Suppressor macrophage treated with lipopolysaccharide for 4 hours (primary cell): ENCODE measurements at places on chromosomes 4 and X.

GRCh38 chr4:38313175-38313574 is 350.8 kb upstream of the KLF3 start:
- no peak for DNase-seq

DNA sequence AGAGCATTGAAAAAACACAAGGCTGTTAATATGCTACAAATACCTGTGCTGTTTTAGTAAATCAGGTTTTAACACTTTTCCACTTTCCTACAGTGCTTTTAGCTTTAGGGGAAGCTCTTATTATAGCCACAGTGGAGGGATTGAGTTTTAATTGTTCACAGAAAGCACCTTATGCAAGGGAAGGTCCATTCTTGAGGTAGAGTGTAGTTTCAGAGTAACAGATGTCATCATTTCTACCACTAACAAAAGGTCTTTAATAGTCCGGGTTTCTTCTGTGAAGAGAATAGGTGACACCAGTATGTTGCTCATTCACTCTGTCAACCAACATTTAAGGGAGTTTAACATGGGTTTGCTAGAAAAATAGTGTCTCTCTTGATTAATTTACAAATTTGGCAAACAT is 104.4 kb downstream of the STIM2 start:
- DNase-seq, result no peak

- DNase-seq, result no peak
Observed at GRCh38 chrX:101265869-101266428, 25.2 kb downstream of the TAF7L start.

DNA sequence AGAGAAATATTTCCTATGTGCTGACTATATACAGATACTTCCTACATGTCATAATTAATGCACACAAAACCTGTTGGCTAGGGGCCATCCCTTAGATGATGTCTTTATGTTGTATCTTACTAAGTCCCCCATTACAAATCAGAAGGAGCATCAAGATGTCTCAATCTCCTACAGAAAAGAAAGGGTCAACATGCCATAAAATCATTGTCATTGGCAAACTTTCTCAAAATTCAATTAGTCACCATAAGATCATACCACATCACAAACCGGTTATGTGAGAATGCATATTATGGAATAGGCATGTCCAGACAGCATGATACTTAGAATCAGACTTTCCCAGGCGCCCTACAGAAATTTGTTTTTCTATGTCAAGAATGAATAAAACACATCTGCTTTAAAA is 175.2 kb upstream of the TET2 start:
- no peak for DNase-seq

DNA sequence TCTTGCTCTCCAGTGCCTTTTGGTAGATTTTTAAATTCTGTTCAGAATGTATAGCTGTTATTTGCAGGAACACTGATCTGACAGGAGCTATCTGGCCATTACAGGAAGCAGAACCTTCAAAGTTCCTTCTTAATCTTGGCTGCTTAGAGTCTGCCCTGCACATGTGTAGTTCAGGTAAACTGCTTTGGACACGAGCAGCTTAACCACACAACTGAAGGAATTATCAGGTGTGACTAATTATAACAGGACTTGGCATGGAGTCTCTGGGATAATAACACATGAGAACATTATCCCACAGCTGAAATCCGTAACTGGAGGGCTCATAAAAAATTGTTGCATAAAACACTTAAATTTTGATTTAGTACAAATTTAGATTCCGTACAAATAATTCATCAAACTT is 11.6 kb upstream of the ING2 start:
- no peak for DNase-seq

GRCh38 chr4:82833696-82834313 is 35.2 kb upstream of the SCD5 start:
- peak; percentile 24 for DNase-seq

DNA sequence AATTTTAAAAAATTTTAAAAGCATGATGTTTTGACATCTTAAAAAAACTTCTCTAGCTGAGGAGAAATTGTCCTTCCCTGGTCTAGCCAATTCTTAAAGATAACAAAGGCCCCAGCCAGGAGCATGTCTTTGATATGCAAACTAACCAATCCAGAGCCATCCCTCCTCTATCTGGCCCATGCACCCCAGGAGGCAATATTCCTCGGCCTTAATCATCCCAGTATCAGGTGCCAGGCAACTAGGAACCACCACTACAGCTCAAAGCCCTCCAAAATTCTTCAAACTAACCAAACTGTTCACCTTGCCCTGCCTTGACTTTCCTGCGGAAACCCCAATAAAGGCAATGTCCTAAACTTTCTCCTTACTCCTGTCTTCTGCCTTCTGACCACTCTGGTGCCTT is 97.8 kb upstream of the USP9X start:
- no peak for DNase-seq

DNA sequence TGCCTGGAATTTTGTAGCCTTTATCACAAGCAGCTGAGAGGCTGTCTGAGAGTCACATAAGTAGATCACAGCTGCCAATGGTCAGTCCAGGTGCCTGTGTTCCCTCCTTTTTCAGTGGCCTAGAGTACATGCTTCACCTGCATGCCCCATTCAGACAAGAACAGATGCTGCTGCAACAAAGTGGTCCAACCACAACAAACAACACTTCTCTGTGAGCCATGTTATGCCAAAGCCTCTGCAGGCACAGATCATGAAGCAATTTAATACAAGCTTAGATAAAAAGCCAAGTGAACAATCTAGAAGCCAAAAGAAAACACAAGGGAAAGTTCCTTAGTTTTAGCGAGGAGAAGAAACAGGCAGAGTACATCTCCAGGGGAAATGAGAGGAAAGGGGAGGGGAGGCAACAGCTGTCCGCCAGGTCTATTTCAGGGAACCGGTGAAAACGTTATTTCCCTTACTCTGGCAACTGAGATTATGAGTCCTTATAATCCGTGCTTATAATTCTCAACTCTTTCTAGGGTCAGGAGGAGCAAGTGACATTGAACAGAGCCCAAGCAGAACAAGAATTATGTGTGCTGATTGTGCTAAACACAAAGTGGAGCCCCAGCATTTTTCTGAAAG is 92.6 kb downstream of the TSPAN5 start:
- no peak for DNase-seq

DNA sequence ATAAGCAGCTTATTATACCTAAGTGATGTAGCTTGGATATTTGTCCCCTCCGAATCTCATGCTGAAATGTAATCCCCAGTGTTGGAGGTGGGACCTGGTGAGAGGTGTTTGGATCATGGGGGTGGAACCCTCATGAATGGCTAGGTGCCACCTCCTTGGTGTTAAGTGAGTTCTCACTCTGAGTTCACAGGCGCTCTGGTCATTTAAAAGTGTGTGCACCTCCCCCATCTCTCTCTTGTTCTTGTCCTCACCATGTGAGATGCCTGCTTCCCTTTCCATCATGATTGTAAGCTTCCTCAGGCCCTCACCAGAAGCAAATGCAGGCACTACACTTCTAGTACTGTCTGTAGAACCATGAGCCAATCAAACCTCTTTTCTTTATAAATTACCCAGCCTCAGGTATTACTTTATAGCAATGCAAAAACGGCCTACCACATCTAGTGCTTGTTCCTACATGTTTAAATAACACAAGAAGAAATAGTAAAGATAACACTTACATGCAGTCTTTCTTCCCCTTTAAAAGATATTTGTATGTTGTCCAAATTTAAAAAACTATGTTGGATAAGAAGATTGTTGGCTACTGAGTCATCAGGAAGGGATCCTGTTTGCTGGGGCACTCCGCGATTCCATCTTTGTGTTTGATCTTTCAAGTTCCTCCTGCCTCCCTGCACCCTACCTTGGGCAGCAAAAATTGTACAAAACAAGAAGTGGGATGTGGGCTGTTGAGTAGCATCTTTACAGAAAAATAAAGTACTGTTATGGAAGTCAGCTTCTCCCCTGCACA is 29.7 kb downstream of the PPP1R2C start:
- no peak for DNase-seq

- no peak for DNase-seq
Observed at GRCh38 chr4:114287079-114287696, 307.7 kb upstream of the ARSJ start.

DNA sequence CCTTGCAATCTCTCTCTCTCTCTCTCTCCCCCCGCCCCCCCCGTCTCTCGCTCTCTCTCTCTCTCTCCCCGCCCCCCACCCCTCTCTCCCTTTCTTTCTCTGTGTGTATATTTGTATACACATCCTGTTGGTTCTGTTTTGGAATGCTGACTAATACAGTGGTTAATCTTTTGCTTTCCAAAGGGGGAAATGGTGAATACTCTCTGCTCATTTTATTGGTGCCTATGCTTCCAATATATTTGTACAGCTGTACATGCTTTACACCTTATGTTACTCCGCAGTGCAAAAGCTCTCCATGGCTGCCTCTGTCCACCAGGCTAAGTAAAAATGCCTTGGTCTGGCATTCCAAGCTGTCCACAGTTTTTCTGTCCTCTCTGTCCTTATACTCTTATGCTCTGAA is 158.8 kb downstream of the RBMX2 start:
- DNase-seq, result no peak

GRCh38 chr4:122847931-122848330 is 21.3 kb downstream of the FGF2 start:
- DNase-seq, result no peak

- DNase-seq, result no peak
Observed at GRCh38 chr4:153137159-153137558, 67.1 kb upstream of the TRIM2 start.

GRCh38 chr4:124459196-124459940 is 253.2 kb downstream of the ANKRD50 start:
- DNase-seq, result no peak

DNA sequence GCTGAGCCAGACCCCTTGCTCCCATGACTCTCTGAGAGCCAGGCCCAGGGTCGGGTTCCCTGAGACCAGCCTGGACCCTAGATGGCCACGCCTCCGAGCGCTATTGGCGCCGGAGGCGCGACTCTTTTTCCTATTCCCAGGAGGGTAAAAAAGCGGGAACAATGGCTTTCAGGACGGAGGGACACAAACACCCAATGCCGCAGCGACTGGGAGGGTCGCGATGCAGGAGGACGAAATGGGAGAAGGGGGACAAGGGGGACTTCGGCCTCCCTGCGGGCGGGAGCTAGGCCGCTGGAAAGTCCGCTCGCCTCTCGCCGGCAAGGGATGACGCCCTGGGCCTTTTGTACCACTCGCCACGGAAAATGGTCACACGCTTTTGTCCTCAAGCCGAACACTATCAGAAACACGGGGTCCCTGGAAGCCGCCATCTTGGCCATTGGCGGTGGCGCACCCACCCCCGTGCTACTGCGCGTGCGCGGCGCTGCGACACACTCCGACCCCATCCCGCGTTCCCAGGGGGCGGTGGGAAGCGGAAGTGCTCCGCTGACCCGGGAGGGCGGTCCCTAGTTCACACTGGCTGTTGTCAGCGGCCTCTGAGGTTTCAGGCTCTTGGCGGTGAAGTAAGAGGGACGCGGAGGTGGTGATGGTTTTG is 98.4 kb downstream of the ZNF674 start:
- peak; percentile 90 for DNase-seq

DNA sequence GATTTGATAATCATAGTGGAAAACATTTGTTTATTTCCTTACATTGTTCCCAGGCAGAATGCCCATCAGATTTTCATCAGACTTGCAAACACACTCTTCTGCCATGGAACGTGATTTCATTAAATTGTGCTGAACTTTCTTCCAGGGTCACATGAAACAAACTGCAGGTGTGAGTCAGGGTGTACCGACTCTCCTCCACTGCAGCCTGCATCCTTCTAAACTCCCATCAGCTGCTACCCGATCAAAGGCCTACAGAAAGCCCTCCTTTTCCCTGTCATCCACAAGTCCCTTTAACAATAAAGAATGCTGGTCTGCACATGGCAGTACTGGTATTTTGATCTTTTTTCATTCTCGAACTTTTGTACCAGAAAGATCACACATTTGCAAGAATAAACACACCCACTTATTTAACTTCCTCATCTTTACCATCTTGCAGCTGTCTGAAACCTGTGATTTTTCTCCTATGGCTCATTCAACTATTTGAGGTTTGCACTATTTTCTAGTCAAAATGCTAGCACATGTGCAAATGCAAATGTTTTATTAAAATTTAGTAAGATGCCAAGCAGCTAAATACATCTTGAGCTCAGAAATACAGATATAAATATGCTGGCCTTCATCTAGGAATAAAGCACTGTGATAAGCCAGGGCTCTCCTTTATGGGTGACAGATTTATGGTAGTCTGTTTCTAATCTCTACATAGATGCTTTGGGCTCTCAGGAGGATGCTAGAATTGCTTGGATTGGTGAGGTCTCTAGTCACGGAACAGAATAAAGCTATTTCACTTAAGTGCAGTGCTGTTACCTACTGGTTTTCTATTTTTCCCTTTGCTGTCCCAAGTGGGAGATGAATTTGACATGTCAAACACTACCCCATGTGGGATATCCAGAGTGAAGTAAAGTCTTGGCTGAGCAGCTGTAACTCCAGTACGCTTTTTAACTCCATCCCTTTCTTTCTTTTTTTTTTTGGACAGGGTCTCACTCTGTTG is 25.8 kb upstream of the ARHGAP24 start:
- DNase-seq, result no peak

DNA sequence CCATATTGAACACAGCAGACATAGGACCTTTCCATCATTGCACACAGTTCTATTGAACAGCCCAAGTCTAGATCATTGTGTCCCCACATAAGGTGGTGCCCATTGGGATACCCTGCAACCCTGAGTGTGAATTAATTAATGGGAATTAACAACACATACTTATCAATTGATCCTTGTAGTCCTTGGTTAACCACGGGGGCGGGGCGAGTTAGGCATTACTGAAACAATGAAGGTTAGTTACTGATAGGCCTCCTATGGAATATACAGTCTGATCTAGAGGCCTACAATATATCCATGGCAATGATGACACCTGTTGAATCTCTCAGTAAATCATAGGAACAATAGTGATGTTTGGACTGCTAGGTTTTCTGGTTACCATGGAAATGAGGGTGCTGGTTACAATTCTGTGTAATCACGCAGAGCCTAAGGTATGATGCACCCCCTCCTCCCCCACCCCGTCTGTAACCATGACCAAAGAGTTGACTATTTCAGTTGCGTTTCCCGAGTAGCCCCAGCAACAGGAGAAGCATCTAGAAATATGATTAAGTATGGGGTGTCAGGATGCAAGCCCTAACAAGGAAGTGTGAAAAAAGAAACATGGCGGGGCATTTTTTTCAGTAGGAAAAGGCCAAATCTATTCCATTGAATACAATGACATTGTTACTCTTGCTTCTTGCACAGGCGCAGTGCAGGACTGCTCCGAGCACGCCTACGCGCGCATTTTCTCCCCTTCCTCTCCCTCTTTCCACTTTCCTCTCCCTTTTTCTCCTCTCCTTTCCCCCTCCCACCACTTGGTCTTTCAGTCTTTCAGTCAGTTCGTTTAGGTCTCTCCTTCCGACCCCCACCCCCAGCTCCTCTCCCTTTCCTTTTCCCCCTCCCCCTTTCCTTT is 677 bp upstream of the NONO start:
- no peak for DNase-seq

- DNase-seq, result no peak
Observed at GRCh38 chrX:136635235-136635634, 12.7 kb upstream of the CD40LG start.
